T1000 (cell line): ENCODE measurements at places on chromosomes 1 and 21.

DNA sequence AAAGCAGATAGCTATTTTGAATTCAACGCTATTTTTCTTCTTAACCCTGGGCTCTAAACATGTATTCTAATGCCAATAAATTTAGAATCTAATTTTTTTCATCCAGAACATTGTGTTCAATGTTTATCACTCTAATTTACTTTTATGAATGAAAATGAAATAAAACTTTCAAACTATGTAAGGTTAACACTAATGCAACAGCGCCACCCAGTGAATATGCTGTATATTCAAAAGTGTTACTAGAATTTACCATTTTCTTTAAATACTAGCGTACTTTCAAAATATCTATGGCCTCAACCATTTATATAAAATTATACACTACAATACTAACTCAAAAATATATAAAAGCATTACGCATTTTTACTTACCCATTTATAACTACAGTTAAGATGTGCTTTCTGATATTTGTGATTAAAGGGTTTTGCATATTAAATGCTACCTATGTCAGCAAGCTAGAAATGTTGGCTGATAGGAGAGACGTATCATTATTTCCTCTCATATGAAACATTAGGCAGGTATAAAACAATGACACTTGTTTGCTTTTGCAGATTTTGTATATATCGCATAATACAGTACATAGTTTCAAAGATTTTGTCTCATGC lies 5.9 kb upstream of the NUF2 start:
- no peak for DNase-seq

DNA sequence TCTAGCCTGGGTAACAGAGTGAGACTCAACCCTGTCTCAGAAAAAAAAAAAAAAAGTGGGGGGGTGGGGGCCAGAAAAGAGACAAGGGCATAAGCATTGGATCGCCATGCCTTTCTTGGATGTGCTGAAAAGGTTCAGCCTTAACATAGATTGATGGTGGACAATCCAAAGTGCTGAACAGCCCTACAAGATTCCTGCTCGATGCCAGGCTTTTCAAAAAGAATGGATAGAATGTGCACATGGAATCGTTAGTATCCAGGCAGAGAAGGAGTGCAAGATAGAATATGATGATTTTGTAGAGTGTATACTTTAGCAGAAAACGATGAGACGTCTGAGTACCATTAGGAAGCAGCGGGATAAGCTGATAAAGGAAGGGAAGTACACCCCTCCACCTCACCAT lies 10.9 kb upstream of the COA7 start:
- DNase-seq = no peak

- no peak for DNase-seq
Observed at GRCh38 chr21:27476696-27477095, 509.8 kb upstream of the ADAMTS5 start.

- no peak for DNase-seq
Observed at GRCh38 chr1:29458737-29459619, 222.7 kb downstream of the PTPRU start.

- no peak for DNase-seq
Observed at GRCh38 chr1:204287466-204287891, 72.2 kb downstream of the PLEKHA6 start.
